Hepatocyte (in vitro differentiated cells): ENCODE measurements at places on chromosomes 1 and 21. TPM values are rescaled to one million over a fixed set of nuclear protein-coding genes. Genes with fewer than 3 reads are reported as not detected.

Gene KLHDC7A
- total RNA-seq = 2.3 and 2.4 TPM in 2 replicates

Gene CFAP141
- not detected in 2 replicates for total RNA-seq

Gene CELA2B
- 0.73 TPM in 1 of 2 replicates, not detected in the other for total RNA-seq

Gene SPRR2F
- 0.80 and 2.5 TPM in 2 replicates for total RNA-seq

Gene ALPL
- 1.6 and 2.2 TPM in 2 replicates for total RNA-seq

- no peak for DNase-seq
- H3K36me3 ChIP-seq = no peaks in the 10 kb centered on the region
- no peak overlapping the region for H3K4me3 ChIP-seq
Measured at GRCh38 chr1:29798699-29799566, 562.6 kb downstream of the PTPRU start.

- H3K4me1 ChIP-seq = no peaks in the 10 kb centered on the region
- H3K36me3 ChIP-seq = no peaks in the 10 kb centered on the region
- H3K27ac ChIP-seq = no peak overlapping the region
- no peak for DNase-seq
Measured at GRCh38 chr21:17658931-17659330, 46.2 kb upstream of the BTG3 start.

GRCh38 chr1:180926164-180926981 lies 13.7 kb downstream of the KIAA1614 start:
- DNase-seq = peak; percentile 71
- peaks cover 47% of the 10 kb centered on the region for H3K4me1 ChIP-seq
- H3K36me3 ChIP-seq = no peaks in the 10 kb centered on the region
- no peaks in the 10 kb centered on the region for H3K27me3 ChIP-seq
- no peak overlapping the region for H3K4me3 ChIP-seq

- H3K27me3 ChIP-seq = peaks cover 29% of the 10 kb centered on the region
- no peak for DNase-seq
- H3K4me1 ChIP-seq = no peaks in the 10 kb centered on the region
- H3K27ac ChIP-seq = no peak overlapping the region
Measured at GRCh38 chr1:231186356-231187115, 24.7 kb downstream of the TRIM67 start.

DNA sequence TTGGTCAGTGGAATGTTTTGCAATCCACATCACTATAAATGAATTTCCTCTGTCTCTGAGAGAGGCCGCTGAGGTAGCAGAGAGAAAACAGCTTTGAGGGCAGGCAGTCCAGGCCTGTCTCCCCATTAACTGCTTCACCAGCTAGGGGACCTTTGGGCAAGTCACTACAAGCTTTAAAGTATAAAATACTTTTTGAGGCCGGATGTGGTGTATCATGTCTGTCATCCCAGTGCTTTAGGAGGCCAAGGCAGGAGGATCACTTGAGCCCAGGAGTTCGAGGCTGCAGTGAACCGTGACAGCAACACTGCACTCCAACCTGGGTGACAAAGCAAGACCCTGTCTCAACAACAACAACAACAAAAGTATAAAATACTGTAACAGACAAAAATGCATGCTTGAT lies 6.4 kb downstream of the IL6R start:
- no peak for DNase-seq
- no peaks in the 10 kb centered on the region for H3K36me3 ChIP-seq
- peaks cover 24% of the 10 kb centered on the region for H3K4me1 ChIP-seq
- H3K27ac ChIP-seq = no peak overlapping the region
- no peaks in the 10 kb centered on the region for H3K27me3 ChIP-seq
- H3K4me3 ChIP-seq = no peak overlapping the region

DNA sequence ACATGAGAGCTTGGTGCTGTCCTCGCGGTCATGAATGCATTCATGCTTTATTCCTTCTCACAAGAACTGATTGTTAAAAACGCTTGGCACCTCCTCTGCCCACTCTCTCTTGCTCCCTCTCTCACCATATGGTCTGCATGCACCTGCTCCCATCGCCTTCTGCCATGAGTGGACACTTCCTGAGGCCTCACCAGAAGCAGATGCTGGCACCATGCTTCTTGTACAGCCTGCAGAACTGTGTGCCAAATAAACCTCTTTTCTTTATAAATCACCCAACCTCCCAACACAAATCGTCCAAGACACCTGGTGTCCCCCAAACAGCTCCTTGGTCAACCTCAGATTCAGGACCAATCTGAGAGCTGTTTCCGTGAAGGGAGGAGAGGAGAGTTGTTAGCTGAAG lies 43.3 kb upstream of the PCBP3 start:
- no peak overlapping the region for H3K27ac ChIP-seq
- DNase-seq = no peak
- H3K36me3 ChIP-seq = no peaks in the 10 kb centered on the region
- H3K27me3 ChIP-seq = no peaks in the 10 kb centered on the region
- H3K4me3 ChIP-seq = no peak overlapping the region
- no peaks in the 10 kb centered on the region for H3K4me1 ChIP-seq

GRCh38 chr1:20485527-20486456 lies at the start of gene CAMK2N1:
CAMK2N1 (minus strand) TSS chr1:20486210; CDS start chr1:20485379, 831 bp downstream.
- H3K27me3 ChIP-seq = no peaks in the 10 kb centered on the region
- DNase-seq = peak; percentile 91
- H3K27ac ChIP-seq = peak within 1 kb of the TSS; percentile 100

GRCh38 chr1:208587110-208587509 lies 342.9 kb upstream of the PLXNA2 start:
- no peak overlapping the region for H3K27ac ChIP-seq
- H3K4me3 ChIP-seq = no peak overlapping the region
- no peaks in the 10 kb centered on the region for H3K36me3 ChIP-seq
- no peak for DNase-seq

DNA sequence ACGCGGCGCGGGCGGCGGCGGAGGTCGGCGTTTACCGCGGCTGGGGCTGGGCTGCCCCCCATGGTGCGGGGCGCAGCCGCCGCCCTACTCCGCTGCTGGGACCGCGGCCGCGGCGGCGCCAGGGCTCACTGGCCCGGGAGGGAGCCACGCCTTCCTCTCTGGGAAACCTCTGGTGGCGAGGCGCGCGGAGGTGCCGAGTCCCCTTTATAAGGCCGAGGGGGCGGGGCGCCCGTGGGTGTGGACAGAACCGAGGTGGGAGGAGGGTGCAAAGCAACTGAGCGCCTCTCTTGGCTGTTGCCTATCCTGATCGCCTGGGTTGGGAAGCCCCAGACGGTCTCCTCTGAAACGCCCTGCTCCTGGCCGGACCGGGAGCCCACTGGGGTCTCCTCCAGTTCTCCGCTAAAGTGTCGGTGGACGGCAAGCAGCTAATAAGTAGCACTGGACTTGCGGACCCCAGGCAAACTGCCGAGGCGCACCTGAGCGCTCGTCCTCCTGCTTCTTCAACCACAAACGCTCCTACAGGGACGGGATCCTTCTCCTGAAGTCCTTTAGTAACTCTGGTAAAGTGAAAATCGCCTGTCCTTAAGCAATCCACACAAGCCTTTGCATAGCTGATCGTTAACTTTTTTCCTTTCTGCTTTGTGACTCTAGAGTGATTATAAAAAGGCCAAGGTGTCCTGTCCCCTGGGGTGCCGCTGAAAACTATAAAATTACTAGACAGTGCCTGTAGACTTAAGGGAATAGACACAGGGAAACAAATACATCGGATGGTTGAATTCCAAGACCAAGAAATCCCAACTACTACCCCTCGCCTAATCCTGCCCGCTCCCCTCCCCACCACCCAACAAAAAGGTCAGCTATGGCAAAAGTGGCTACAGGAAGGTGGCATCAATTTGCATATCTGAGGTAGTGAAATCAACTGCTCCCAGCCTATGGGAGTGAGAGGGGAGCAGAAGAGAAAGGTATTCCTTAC lies at the start of gene PTGER3:
Gene PTGER3, minus strand, starts transcription at position 182 of the 973 bp plus-strand sequence. CDS start 239 bp downstream, outside the sequence.
- peak within 1 kb of the TSS; percentile 54 for H3K4me3 ChIP-seq
- H3K27me3 ChIP-seq = peaks cover 49% of the 10 kb centered on the region
- H3K36me3 ChIP-seq = no peaks in the 10 kb centered on the region
- H3K27ac ChIP-seq = no peak within 1 kb of the TSS

DNA sequence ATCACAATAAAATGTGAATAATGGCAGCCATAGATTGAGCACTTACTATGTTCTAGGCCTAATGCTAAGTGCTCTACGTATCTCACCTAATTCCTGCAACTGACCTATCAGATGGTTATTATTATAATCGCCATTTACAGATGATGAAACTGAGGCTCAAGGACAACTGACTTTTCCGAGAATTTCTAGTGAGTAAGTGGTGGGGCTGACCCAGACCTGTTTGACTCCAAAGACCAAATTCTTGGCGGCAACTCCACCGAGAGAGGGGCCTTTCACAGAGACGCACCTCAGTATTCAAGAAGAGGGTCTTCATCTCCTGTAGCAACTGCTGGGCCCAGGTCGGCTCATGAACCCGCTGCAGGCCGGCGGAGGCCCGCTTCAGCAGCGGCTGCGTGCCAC lies 573 bp downstream of the TMEM234 start:
- H3K4me1 ChIP-seq = peaks cover 24% of the 10 kb centered on the region
- H3K36me3 ChIP-seq = no peaks in the 10 kb centered on the region
- H3K27me3 ChIP-seq = no peaks in the 10 kb centered on the region
- peak overlapping the region; percentile 65 for H3K4me3 ChIP-seq
- peak overlapping the region; percentile 97 for H3K27ac ChIP-seq
- no peak for DNase-seq

DNA sequence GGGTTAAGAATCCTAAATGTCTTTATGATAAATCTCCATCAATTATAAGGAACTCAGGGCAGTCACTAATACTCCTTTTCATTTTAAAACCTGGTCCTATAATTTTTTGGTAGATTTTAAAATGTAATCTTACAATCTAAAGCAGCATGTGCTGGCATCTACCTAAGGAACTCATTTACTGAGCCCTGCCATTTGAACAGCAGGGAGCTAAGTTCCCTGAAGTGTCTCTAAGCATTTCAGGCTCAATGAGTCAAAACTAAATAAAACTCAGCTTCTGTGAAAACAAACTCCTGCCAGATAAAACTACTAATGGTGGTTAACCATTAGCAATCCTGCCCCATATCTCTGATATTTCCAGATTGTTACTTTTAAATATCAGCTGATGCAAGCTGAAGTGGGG lies 1371.8 kb upstream of the PRMT6 start:
- no peaks in the 10 kb centered on the region for H3K4me1 ChIP-seq
- no peak for DNase-seq
- H3K36me3 ChIP-seq = no peaks in the 10 kb centered on the region
- no peak overlapping the region for H3K27ac ChIP-seq

DNA sequence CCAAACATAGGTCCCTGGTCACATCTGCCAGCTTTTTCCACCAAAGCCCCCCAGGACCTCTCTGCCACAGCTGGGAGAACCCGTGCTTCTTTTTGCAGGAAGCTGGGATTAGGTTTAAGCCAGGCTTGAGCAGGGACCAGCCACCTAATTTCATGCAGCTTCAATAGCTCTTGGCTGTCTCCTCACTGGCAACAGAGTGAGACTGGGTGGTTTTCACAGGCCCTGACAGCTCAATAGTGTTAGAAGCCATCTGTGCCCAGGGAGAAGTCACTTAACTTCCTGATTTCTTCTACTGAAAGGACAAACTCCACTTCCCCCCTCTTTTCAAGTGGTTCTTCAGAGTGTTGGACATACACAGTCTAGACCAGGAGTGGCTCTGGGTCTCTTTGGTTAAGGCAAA lies 20.4 kb upstream of the SRSF4 start:
- H3K36me3 ChIP-seq = no peaks in the 10 kb centered on the region
- peaks cover 13% of the 10 kb centered on the region for H3K4me1 ChIP-seq
- H3K27ac ChIP-seq = peak overlapping the region; percentile 91
- H3K4me3 ChIP-seq = no peak overlapping the region
- no peaks in the 10 kb centered on the region for H3K27me3 ChIP-seq

DNA sequence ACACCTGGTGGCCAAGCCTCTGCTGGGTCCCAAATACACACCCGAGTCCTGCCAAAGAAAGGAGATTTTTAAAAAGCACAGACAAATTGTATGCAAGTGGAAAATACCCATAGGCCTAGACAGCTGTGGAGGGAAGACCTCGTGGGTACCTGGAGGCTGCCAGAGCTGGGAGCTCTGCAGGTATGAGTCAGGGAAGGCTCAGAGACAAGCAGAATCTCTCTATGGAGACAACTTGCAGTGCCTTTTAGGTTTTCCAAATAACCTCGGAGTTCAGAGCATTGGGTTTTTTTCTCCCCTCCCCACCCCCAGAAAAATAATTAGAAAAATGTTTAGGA lies 127.7 kb downstream of the EDEM3 start:
- H3K27ac ChIP-seq = no peak overlapping the region
- DNase-seq = no peak
- H3K27me3 ChIP-seq = no peaks in the 10 kb centered on the region
- no peak overlapping the region for H3K4me3 ChIP-seq
- H3K4me1 ChIP-seq = peaks cover 16% of the 10 kb centered on the region

GRCh38 chr1:158932171-158932570 lies 819 bp downstream of the PYHIN1 start:
- no peak for DNase-seq
- no peaks in the 10 kb centered on the region for H3K27me3 ChIP-seq
- H3K4me3 ChIP-seq = no peak overlapping the region

- peaks cover 20% of the 10 kb centered on the region for H3K4me1 ChIP-seq
- peak; percentile 8 for DNase-seq
- no peak overlapping the region for H3K4me3 ChIP-seq
- H3K27ac ChIP-seq = no peak overlapping the region
Measured at GRCh38 chr1:905811-906599, 17.7 kb upstream of the SAMD11 start.

- no peak for DNase-seq
- H3K4me3 ChIP-seq = no peak within 1 kb of the TSS
- no peaks in the 10 kb centered on the region for H3K27me3 ChIP-seq
- H3K27ac ChIP-seq = no peak within 1 kb of the TSS
Measured at GRCh38 chr1:153540394-153541361, at the start of gene S100A5. S100A5 (minus strand) TSS chr1:153540934; CDS start chr1:153540191, 743 bp downstream.

DNA sequence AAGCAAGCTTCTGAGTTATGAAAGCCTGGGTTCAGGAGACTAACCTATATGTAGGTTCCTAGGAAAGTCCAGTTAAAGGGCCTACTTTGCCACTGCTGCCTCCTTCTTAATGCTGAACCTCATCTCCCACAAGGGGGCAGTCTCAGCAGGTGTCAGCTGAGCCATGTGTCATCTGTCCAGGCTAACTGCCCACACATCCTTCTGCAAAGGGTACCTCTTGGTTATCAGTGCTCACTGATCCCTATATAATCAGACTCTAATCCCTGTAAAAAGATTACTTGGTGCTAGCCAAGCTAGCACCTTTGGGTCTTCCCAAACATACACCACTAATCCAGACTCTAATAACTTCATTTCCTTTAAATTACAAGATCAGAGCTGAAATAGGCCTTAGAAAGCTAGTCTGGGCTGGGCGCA lies 9.0 kb downstream of the PRDX1 start:
- H3K36me3 ChIP-seq = no peaks in the 10 kb centered on the region
- H3K27ac ChIP-seq = no peak overlapping the region
- peak; percentile 83 for DNase-seq
- peaks cover 22% of the 10 kb centered on the region for H3K4me1 ChIP-seq
- H3K27me3 ChIP-seq = no peaks in the 10 kb centered on the region

- H3K36me3 ChIP-seq = no peaks in the 10 kb centered on the region
- no peaks in the 10 kb centered on the region for H3K27me3 ChIP-seq
- no peak overlapping the region for H3K4me3 ChIP-seq
- H3K4me1 ChIP-seq = no peaks in the 10 kb centered on the region
Measured at GRCh38 chr1:152577168-152577567, 3.1 kb downstream of the LCE3D start.
